ENCODE measurements at places on chromosomes 2 and 18. TPM values are rescaled to one million over a fixed set of nuclear protein-coding genes. Genes with fewer than 3 reads are reported as not detected.
A peak's percentile ranks its signal among the peaks of the same experiment; 100 is the strongest.

CCDC121 gene
- 0.47 TPM for total RNA-seq

LIMS4 gene
- total RNA-seq = not detected

- H3K27me3 ChIP-seq = no peaks in the 10 kb centered on the region
- no peak overlapping the region for H3K27ac ChIP-seq
- peaks cover 30% of the 10 kb centered on the region for H3K36me3 ChIP-seq
- no peak overlapping the region for H3K4me3 ChIP-seq
- no peak for DNase-seq
Measured at GRCh38 chr18:686339-687111, 25.9 kb downstream of the ENOSF1 start.

DNA sequence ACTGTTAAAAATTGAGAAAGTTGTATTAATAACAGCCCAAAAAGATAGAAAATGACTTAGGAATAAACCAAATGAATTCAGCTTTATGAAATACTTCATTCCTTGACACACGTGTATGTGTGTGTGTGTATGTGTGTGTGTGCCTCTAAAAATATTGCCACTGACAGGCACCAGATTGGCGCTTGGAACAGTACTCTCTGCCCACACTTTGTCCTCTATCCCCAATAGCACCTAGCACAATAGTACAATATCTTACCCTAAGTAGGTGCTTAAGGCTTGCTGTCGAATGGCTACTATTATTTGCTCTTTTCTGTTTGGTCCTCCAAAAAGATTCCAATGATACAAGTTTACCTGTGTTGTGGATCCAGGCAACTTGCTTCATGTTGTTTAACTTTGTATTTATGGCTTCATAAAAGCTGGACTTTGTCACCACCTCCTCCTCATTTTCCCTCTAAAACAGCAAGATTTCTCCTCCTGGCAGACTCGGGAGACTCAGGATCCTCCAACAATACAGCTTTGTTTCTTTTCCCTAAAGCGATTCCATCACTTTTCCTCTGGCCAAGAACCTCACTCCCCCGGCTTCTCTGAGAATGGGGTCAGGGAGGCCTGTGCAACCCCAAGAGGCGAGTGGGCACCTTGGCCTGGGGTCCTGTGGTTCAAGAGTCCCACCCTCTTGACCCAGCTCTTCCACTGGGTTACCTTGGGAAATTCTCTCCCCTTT lies 43.3 kb upstream of the LCLAT1 start:
- H3K4me3 ChIP-seq = no peak overlapping the region
- H3K4me1 ChIP-seq = peaks cover 11% of the 10 kb centered on the region
- no peak overlapping the region for H3K27ac ChIP-seq
- no peaks in the 10 kb centered on the region for H3K27me3 ChIP-seq

RAD51AP2 gene
- not detected for total RNA-seq

DNA sequence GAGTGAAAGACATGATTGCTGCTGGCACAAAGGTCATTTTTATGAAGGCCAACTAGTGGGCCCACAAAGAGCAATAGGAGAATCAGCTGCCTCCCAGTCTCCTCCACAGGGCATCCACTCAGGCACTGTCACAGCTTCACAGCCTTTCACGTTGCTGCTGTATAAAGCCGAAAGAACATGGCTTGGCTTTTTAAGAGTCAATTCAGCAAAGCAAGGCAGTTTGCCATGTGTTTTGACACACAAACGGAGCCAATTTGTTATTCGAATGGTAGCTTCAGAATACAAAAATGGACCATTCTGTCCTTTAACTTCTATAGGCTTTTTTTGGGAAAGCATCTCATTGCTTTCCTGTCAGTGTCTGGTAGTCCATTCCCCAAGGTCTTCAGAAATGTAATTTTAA lies 283.4 kb upstream of the PARD3B start:
- H3K27ac ChIP-seq = no peak overlapping the region
- peaks cover 7% of the 10 kb centered on the region for H3K27me3 ChIP-seq
- no peaks in the 10 kb centered on the region for H3K36me3 ChIP-seq
- H3K4me1 ChIP-seq = no peaks in the 10 kb centered on the region
- no peak for DNase-seq
- no peak overlapping the region for H3K4me3 ChIP-seq

DNA sequence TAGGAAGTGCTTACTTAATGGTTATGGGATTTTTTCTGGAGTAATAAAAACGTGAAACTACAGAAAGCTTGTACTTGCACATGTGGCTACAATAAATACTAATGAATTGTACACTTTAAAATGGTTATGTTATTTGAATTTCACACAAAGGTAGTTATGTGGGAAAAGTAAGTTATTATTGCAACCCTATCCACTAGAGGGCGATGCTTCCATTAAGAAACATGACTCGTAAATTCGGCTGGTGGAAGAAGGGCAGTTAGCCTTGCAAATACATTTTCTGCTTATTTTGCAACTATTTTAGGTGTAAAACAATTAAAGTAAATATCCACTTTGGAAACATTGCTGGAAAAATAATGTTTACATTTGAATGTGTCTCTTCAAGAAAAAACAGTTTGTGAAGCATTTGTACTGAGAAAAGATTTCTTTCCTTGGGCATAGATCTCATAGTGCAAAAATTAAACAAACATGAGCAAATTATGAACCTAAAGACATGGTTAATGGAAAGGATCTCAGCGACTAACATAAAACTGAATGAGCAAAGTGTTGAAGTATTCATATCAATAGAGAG lies 68.1 kb upstream of the CSRNP3 start:
- H3K27me3 ChIP-seq = peaks cover 4% of the 10 kb centered on the region
- H3K27ac ChIP-seq = no peak overlapping the region
- no peak overlapping the region for H3K4me3 ChIP-seq
- no peak for DNase-seq
- H3K4me1 ChIP-seq = no peaks in the 10 kb centered on the region

DNA sequence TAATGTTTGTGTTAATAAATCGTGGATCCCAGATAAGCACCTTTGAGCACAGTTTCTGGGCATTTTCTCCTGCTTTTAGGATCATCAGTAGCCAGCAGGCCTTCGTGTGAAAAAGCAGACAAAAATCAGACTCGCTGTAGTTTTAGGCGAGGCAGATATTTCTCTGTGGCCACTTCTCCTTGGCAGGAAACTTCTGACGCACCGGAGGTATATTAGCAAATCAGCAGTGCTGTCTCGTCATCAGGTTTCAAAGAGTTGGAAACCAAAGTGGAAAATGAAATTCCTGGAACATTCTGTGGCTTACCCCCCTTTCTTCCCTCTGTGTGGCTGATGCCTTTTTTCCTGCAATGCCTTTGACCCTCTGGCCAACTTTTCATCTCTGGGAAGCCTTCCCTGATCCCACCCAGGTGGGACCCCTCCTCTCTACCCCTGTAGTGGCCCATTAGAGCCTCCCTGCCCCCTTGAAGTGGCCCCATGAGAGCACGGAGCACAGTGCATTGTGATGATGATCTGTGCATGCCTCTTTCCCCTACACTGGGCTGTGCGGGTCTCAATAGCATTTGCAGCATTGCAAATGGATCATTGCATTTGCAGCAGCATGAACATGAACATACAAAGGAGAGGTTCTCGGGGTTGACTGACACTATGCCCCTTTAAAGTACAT lies 93.3 kb downstream of the RNF144A start:
- no peak overlapping the region for H3K4me3 ChIP-seq
- no peak for DNase-seq
- H3K36me3 ChIP-seq = peaks cover 11% of the 10 kb centered on the region
- no peak overlapping the region for H3K27ac ChIP-seq
- H3K4me1 ChIP-seq = peaks cover 8% of the 10 kb centered on the region

UGT1A1 gene
- not detected for total RNA-seq

CDCA7 gene
- total RNA-seq = 1.6 TPM

- H3K4me1 ChIP-seq = peaks cover 12% of the 10 kb centered on the region
- no peak overlapping the region for H3K4me3 ChIP-seq
- DNase-seq = no peak
- H3K27me3 ChIP-seq = no peaks in the 10 kb centered on the region
- no peak overlapping the region for H3K27ac ChIP-seq
Measured at GRCh38 chr2:31413025-31413424, 1.5 kb downstream of the XDH start.

- no peak for DNase-seq
- no peaks in the 10 kb centered on the region for H3K36me3 ChIP-seq
- H3K27me3 ChIP-seq = peaks cover 20% of the 10 kb centered on the region
- H3K4me1 ChIP-seq = peaks cover 4% of the 10 kb centered on the region
- H3K4me3 ChIP-seq = no peak overlapping the region
- H3K27ac ChIP-seq = no peak overlapping the region
Measured at GRCh38 chr18:28175930-28176697, 816 bp downstream of the CDH2 start.

DNA sequence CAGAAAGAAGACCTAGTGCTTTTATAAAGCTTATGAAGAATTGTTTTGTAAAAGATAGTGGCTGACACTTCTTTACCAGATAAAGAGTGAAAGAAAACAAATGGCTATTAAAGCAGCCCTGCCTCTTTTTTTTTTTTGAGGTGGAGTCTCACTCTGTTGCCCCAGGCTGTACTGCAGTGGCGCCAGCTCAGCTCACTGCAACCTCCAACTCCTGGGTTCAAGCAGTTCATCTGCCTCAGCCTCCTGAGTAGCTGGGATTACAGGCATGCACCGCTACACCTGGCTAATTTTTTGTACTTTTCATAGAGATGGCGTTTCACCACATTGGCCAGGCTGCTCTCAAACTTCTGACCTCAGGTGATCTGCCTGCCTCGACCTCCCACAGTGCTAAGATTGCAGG lies 12.9 kb downstream of the ARPC2 start:
- H3K27ac ChIP-seq = peak overlapping the region; percentile 51
- H3K4me3 ChIP-seq = no peak overlapping the region
- no peak for DNase-seq
- peaks cover 82% of the 10 kb centered on the region for H3K36me3 ChIP-seq
- peaks cover 64% of the 10 kb centered on the region for H3K4me1 ChIP-seq

GRCh38 chr2:127864877-127865276 lies 6.9 kb upstream of the POLR2D start:
- H3K4me1 ChIP-seq = peaks cover 3% of the 10 kb centered on the region
- H3K27ac ChIP-seq = no peak overlapping the region
- H3K36me3 ChIP-seq = peaks cover 65% of the 10 kb centered on the region
- H3K4me3 ChIP-seq = no peak overlapping the region
- DNase-seq = no peak

DNA sequence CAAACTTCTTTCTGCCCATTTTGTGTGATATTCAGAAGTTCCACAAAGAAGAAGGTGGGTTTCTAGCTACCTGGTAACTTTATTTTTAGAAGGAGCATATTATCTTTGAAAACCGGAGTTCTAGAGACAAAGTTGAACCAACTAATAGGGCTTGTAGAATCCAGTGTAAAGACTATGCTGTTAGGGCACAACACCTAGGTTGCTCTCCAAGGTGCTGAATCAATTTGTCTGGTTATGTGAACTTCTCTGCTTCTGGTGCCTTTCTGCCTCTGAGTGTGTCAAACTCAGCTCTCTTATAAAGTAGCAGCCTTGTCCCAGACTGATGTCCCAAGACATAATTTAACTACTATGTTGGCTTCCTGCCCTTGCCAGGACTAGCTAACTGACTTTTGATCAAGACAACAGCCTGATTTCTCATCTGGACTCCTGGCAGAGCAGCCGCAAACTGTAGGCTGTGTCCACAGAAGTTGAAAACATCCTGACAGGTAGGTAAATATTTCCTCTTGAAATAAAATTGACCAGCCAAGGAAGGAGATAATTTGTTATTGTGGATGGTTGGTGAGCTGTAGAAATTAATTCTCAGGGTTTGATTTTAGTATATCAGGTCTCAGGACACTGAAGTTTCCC lies 119.4 kb downstream of the CYRIA start:
- H3K27ac ChIP-seq = no peak overlapping the region
- no peaks in the 10 kb centered on the region for H3K4me1 ChIP-seq
- no peak overlapping the region for H3K4me3 ChIP-seq
- H3K27me3 ChIP-seq = no peaks in the 10 kb centered on the region
- H3K36me3 ChIP-seq = no peaks in the 10 kb centered on the region
- DNase-seq = no peak

GRCh38 chr2:99403084-99403483 lies 65.9 kb downstream of the EIF5B start:
- H3K36me3 ChIP-seq = peaks cover 84% of the 10 kb centered on the region
- H3K27ac ChIP-seq = no peak overlapping the region
- DNase-seq = no peak
- H3K27me3 ChIP-seq = no peaks in the 10 kb centered on the region

- no peaks in the 10 kb centered on the region for H3K36me3 ChIP-seq
- H3K4me3 ChIP-seq = no peak overlapping the region
- no peaks in the 10 kb centered on the region for H3K4me1 ChIP-seq
- no peak for DNase-seq
Measured at GRCh38 chr2:15802657-15803542, 137.4 kb upstream of the MYCN start.

GRCh38 chr2:128270672-128271596 lies 47.7 kb downstream of the HS6ST1 start:
- H3K27me3 ChIP-seq = no peaks in the 10 kb centered on the region
- no peak overlapping the region for H3K27ac ChIP-seq
- H3K4me1 ChIP-seq = peaks cover 9% of the 10 kb centered on the region
- H3K36me3 ChIP-seq = no peaks in the 10 kb centered on the region
- no peak overlapping the region for H3K4me3 ChIP-seq

DNA sequence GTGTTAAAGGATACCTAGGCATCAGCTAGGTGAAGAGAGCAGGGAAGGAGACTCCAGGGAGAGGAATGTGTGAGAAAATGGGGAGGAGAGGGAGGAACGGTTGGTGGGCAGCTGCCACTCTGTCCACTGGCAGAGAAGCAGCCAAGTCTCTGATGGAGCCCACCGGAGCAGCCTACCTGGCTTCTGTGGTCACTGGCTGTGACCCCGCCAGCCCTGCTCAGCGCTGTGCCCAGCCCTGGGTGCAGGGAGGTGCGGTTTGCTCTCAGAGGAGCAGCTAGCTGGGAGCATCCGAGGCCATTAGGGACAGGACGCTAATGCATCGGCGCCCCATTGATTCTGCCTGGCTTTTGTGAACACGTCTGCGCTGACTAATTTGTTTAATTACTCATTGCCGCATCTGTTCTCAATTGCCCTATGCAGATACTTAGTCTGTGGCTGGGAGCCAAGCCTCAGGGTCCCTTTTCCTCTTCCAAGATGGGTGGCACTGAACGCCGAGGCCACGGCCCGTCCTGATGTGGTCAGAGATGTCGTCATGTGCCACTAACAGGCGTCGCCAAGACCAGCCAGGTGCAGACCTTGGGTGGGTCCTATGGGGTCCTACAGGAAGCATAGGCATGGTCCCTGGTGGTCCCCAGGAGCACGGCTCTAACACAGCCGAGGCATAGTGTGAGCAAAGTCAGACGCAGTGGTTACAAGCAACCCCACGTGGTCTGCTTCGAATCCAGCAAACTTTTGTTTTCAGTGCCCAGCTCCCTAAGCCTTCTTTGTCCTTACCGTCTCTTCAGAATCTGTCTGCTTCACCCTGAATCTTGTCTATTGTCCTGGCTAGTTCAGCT lies 82.0 kb downstream of the RRM2 start:
- no peak overlapping the region for H3K4me3 ChIP-seq
- no peaks in the 10 kb centered on the region for H3K27me3 ChIP-seq
- no peaks in the 10 kb centered on the region for H3K4me1 ChIP-seq
- DNase-seq = no peak

DNA sequence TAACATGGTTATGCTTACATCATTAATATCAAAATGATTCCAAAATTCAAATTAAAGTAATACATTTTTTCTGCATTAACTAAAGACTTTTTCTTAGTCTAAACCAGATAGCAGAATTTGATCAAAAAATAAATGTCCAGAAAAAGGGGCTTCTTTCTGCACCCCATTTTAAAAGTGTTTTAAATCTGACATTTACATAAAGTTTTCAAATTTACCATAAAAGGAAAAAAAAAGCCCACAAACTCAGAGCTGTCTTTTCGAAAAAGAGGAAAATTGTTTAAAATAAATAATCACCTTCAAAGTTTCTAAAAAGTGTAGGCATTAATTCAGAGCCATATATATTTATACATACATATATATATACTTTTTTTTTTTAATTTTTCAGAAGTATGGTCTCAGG lies 1.5 kb downstream of the FASTKD1 start:
- no peak for DNase-seq
- no peak overlapping the region for H3K4me3 ChIP-seq
- H3K4me1 ChIP-seq = peaks cover 6% of the 10 kb centered on the region
- H3K36me3 ChIP-seq = peaks cover 3% of the 10 kb centered on the region
- H3K27me3 ChIP-seq = no peaks in the 10 kb centered on the region
